ENCODE measurements at places on chromosomes 5 and 9.

GRCh38 chr5:161966564-161966963 is 101.0 kb upstream of the GABRG2 start:
- no peak for DNase-seq

- peak; percentile 14 for DNase-seq
Measured at GRCh38 chr9:131854896-131855613, 115.2 kb upstream of the RAPGEF1 start.

GRCh38 chr5:133357758-133358157 is 254.6 kb downstream of the FSTL4 start:
- no peak for DNase-seq

DNA sequence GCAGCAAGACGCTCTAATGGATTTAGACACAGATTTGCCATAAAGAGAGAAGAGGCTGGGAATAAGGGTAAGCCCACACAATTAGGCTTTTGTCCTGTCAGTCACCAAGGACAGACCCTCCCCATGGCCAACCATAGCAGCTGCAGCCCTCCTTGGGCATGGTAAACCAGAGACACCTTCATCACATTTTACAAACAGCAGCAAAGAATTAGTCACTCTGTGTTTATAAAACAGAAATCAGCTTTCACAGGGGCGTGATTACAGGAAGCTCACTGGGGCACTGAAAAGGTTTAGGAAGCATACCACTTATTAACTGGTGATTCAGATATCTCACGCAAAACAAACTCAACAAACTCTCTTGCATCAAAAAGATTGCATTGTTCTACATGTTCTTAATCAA is 37.3 kb upstream of the ZNF622 start:
- no peak for DNase-seq

DNA sequence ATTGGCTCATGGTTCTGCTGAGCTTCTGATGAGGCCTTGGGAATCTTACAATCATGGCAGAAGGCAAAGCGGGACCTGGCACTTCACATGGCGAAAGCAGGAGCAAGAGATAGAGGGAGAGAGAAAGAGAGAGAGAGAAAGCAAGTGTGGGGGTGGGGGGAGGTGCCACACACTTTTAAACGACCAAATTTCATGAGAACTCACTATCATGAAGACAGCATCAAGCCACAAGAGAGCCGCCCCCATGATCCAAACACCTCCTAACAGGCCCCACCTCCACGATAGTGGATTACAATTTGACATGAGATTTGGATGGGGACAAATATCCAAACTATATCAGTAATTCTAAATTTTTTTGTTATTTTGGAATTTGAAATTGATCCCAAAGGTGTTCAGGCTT is 553.9 kb downstream of the PRR16 start:
- no peak for DNase-seq

- no peak for DNase-seq
Measured at GRCh38 chr5:158483281-158483860, 616.3 kb downstream of the EBF1 start.

GRCh38 chr9:132849185-132849706 is 28.8 kb downstream of the AK8 start:
- no peak for DNase-seq

DNA sequence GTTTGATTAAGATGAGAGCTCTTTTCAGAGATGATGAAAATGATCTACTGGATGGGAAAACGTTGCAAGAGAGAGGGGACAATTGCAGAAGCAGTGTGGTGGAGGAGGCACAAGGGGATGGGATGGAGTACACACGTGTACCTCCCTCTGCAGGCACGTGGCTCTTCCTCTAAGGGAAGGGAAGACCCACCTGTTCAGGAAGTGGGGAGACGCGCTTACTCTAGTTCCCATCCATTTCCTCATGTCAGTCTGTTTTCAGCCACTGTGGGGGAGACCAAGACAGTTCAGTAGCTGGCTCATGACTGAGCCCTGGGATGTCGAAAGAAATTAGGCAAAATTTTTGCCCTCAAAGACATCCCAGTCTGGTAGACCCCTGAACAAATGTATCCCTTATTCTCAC is 619.2 kb upstream of the CLINT1 start:
- DNase-seq = no peak

GRCh38 chr9:127561491-127562278 is 50.4 kb upstream of the STXBP1 start:
- DNase-seq = peak; percentile 97

- DNase-seq = no peak
Measured at GRCh38 chr5:14101922-14102321, 41.2 kb upstream of the TRIO start.

GRCh38 chr9:132152231-132152630 is 9.6 kb upstream of the NTNG2 start:
- DNase-seq = no peak

DNA sequence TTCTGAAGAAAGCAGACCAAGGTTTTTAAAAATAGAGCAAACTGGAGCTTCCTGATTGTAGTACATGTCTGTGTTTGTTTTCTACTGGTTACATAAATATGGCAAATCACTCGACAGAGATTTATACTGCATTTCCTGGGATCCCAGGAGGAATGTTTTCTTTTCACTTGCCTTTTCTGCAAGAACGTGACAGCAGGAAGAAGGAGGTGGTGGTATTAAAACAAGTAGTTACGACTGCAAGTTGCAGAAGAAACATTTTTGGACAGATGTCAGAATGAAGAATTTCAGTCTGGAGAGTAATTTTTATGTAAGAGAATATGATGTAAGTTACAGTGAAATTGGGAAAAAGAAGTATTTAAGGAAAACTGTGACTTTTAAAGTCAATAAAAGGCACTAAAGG is 253.7 kb upstream of the NFIL3 start:
- peak; percentile 10 for DNase-seq

DNA sequence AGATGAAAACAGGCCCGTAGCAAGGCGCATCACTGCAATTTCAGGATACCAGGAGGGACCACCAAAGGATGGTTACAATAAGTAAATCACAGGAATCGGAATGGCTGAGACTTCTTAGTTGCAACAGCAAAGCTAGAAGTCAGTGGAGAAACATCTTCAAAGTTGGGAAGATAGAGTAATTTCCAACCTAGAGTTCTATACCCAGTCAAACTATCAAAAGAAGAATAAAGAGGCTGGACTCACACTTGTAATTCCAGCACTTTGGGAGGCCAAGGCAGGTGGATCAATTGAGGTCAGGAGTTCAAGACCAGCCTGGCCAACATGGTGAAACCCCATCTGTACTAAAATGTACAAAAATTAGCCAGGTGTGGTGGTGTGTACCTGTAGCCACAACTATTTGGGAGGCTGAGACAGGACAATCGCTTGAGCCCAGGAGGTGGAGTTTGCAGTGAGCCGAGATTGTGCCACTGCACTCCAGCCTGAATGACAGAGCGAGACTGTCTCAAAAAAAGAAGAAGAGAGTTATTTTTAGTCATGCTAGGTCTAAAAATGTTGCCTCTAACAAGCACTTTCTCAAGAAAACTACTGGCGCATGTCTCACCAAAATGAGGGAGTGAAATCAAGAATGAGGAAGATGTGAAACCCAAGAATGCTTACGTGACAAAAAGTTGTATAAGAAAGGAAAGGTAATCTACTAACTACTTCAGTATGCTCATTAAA is 267.7 kb downstream of the DENND1A start:
- no peak for DNase-seq

GRCh38 chr5:33675958-33676464 is 215.8 kb downstream of the ADAMTS12 start:
- DNase-seq = no peak

DNA sequence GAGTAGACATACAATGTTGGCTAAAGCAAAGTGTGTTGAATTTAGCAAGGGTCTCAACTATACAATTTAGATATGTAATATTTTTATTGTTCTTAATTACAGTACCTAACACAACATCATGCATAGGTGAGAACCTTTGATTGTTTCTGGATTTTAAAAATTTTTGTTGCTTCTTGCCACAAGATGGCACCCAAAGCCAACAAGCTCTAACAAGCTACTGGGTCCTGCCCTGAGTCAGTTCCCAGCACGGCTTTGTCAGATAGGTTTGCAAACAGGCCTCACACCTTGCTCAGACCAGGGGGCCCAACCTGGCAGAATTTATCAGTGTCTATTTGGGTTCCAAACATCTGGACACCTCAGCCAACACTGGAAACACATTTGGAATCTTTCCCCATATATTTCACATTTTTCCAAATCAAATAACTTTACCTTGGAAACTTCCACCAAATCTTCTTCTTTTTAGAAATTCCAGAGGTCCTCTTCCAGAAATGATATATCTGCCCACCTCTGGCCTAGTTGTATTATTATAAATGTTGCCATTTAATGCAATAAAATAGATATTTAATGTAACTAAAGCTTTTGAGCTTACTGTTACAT is 49.5 kb upstream of the EGFLAM start:
- peak; percentile 8 for DNase-seq

DNA sequence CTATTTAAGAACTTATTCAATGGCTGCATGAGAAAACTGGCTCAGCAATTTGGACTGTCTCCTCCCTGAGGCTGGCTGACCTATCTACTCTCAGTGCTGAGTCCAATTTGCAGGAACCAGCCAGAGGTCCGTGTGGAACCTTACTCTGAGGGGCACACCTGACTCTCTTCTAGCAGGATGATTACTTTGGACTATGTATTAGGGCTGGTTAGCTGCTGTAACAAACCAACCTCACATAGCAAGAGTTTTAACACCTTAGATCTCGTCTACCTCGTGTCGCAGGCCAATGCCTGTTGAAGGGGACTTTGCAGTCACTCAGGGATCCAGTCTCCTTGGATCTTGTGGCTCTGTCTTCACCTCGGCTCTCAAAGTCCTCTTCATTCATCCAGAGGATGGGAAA is 3.4 kb upstream of the FAM193B start:
- DNase-seq = no peak

DNA sequence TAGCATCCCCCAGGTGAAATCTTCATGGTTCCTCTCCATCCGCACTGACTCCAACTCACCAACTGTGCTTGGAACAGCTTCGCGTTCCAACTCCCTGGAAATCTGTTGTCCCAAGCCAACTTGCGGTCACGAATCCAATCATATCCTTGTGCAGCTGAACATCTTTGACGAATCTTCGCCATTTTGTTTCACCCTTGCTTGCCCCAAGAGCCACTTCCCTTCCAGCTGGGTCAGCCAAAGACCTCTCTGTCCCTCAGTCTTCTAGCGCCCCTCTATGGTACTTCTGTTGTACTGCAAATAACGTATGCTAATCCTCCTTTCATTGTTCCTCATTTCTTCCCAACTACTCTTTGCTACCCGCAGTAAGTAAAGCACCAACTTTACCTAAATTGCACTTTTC is 61.0 kb upstream of the TARS1 start:
- DNase-seq = no peak
